T-cell (primary cell): ENCODE measurements at places on chromosomes 2 and 18.

DNA sequence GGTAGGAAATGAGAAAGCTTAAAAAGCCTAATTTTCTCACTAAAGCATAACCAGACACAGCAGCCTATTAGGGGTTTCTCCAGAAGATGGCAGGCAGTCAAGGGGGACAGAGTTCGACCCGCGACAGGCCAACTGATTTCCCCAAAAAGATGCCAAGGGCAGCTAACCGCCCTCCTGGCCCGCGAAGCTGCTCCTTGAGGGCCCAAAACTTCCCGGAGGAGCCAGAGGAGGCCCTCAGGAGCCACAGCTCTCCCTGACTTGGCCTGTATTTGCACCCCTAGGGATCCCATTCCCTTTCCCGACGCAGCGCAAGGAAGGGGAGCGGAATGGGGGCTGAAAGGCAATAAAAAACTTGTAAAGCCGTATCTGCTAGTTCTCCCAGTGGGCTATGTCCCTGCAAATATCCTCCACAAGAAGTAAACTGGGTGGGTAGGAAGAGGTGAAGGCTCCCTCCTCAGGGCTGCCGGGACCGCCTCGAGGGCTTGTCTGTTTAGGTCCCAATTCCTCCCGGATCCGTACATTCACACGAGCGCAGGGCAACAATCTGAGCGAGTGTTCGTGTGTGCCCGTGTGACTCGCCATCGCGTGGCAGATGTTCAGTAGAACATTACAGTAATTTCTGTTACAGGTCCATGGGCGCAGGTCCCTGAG lies 756 bp upstream of the NAGK start:
- H3K4me3 ChIP-seq: peak overlapping the region; percentile 95
- no peaks in the 10 kb centered on the region for H3K27me3 ChIP-seq
- H3K4me1 ChIP-seq: peaks cover 22% of the 10 kb centered on the region
- no peak for DNase-seq
- H3K27ac ChIP-seq: peak overlapping the region; percentile 89
- H3K36me3 ChIP-seq: peaks cover 5% of the 10 kb centered on the region

- H3K4me1 ChIP-seq: no peaks in the 10 kb centered on the region
- no peaks in the 10 kb centered on the region for H3K27me3 ChIP-seq
- DNase-seq: no peak
- H3K4me3 ChIP-seq: no peak overlapping the region
Observed at GRCh38 chr2:200703127-200703925, 108.4 kb upstream of the BZW1 start.

DNA sequence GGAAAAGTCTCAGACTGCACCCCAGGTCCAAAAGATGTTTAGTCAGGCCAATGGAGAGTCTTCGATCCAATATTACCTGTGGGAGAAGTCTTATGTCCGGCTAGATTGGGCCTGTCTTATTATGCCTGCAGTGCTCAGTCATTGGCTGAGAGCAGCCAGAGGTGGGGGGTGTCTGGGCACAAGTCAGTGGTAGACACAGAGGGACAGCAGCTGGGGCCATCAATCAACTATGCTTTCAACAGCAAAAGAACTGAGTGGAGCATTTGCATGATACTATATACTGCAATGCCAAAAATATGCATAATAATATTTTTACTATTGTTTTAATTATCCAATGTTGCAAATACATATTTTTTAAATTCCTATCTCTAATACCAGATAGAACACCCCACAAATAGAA lies 298.6 kb upstream of the CDH20 start:
- no peaks in the 10 kb centered on the region for H3K4me1 ChIP-seq
- no peaks in the 10 kb centered on the region for H3K36me3 ChIP-seq
- H3K4me3 ChIP-seq: no peak overlapping the region
- DNase-seq: no peak
- H3K27ac ChIP-seq: no peak overlapping the region
- H3K27me3 ChIP-seq: no peaks in the 10 kb centered on the region

GRCh38 chr2:54516842-54517241 lies 60.7 kb downstream of the SPTBN1 start:
- no peaks in the 10 kb centered on the region for H3K27me3 ChIP-seq
- no peak for DNase-seq
- no peaks in the 10 kb centered on the region for H3K4me1 ChIP-seq

- no peak overlapping the region for H3K4me3 ChIP-seq
- no peaks in the 10 kb centered on the region for H3K4me1 ChIP-seq
- no peak for DNase-seq
- H3K36me3 ChIP-seq: no peaks in the 10 kb centered on the region
Observed at GRCh38 chr18:42068030-42068429, 113.0 kb downstream of the PIK3C3 start.

GRCh38 chr2:135890835-135891234 lies 14.6 kb upstream of the MCM6 start:
- H3K4me1 ChIP-seq: no peaks in the 10 kb centered on the region
- H3K36me3 ChIP-seq: no peaks in the 10 kb centered on the region
- no peak for DNase-seq
- no peak overlapping the region for H3K4me3 ChIP-seq
- no peaks in the 10 kb centered on the region for H3K27me3 ChIP-seq
- no peak overlapping the region for H3K27ac ChIP-seq

- H3K27ac ChIP-seq: no peak overlapping the region
- no peak overlapping the region for H3K4me3 ChIP-seq
- H3K4me1 ChIP-seq: no peaks in the 10 kb centered on the region
Observed at GRCh38 chr2:163187995-163188655, 349.6 kb upstream of the KCNH7 start.

GRCh38 chr2:64562148-64562784 lies 38.1 kb downstream of the AFTPH start:
- no peaks in the 10 kb centered on the region for H3K27me3 ChIP-seq
- peaks cover 3% of the 10 kb centered on the region for H3K36me3 ChIP-seq
- H3K4me1 ChIP-seq: peaks cover 3% of the 10 kb centered on the region
- no peak for DNase-seq
- H3K4me3 ChIP-seq: no peak overlapping the region

- H3K27ac ChIP-seq: no peak overlapping the region
- DNase-seq: no peak
- H3K36me3 ChIP-seq: no peaks in the 10 kb centered on the region
- H3K27me3 ChIP-seq: peaks cover 14% of the 10 kb centered on the region
- H3K4me3 ChIP-seq: no peak overlapping the region
Observed at GRCh38 chr2:235543128-235543750, 49.4 kb downstream of the AGAP1 start.

DNA sequence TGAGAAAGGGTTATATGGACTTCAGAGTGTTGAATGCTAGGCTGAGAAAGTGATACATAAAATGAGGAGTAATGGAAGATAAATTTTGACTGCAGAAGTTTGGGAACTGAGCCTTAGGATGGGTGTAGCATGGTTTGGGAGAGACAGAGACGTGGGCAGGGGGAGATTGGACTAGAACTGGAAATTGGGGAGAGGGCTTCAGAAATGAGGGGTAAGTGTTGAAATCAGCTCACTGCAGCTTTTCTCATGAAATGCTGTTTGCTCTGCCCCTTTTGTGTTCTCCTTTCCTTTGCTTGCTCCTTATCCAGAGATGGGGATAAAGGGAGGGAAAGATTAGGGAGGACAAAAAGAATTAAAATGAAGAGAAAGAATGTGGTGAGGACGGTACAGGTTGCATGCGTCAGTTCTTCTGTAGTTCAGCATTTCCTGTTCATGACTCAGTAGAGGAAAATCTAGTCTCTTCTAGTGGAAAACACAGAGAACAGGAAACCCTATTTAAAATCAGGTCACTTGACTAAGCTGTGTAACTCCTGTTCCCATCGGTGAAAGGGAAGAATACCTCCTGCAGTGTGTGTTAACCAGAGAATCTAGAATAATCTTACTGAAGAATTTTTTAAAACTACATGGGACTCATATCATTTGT lies 105.6 kb downstream of the CRIM1 start:
- H3K27ac ChIP-seq: no peak overlapping the region
- H3K4me3 ChIP-seq: no peak overlapping the region
- H3K36me3 ChIP-seq: no peaks in the 10 kb centered on the region
- no peaks in the 10 kb centered on the region for H3K27me3 ChIP-seq
- peaks cover 6% of the 10 kb centered on the region for H3K4me1 ChIP-seq
- DNase-seq: no peak

DNA sequence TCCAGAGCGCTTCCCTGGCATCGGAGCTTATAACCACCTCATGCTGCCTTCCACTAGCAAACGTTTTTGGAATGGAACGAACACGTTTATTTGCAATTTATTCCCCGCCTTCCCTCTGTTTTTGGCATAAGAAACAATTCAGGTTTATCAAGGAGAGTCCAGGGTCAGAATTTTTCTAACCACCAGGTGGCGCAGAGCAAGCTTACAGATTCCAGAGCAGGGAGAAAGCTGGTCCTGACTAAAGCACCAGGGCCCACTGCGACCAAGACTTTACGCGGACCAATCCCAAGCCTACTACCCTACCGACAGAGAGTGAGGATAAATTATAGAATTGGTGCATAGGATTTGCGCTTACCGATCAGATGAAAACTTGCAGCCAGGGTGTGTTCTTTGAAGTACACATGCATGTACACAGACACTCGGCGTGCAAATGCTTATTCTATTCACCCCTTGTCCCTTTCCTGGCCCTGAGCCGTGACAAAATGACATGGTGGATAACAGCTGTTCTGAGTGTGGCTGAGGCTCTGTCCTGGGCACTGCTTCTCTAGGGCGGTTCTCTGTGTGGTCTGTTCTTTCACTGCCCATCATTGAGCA lies 34.7 kb downstream of the NAPG start:
- H3K4me1 ChIP-seq: no peaks in the 10 kb centered on the region
- peak overlapping the region; percentile 49 for H3K4me3 ChIP-seq
- no peak overlapping the region for H3K27ac ChIP-seq
- DNase-seq: peak; percentile 53
- H3K36me3 ChIP-seq: peaks cover 19% of the 10 kb centered on the region
- H3K27me3 ChIP-seq: no peaks in the 10 kb centered on the region
